ENCODE measurements at places on chromosomes 4 and X.

DNA sequence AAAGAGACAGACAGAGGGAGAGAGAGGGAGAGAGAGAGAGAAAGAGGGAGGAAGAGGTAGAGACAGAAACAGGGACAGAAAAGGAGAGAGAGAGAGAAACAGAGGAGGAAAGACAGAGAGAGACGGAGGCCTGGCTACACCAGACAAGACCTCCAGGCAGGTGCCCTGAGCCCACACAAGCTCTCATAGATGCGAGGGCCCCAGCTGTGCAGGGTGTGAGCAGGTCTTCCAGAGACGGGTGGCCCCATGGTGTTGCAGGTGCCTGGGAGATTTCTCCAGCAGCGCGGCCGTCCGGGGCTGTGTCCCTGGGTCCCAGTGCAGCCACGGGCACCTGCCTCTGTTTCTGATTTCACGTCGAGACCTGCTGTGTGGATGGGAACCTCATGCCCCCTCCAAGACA lies 253.0 kb downstream of the SHOX start:
- DNase-seq: no peak

DNA sequence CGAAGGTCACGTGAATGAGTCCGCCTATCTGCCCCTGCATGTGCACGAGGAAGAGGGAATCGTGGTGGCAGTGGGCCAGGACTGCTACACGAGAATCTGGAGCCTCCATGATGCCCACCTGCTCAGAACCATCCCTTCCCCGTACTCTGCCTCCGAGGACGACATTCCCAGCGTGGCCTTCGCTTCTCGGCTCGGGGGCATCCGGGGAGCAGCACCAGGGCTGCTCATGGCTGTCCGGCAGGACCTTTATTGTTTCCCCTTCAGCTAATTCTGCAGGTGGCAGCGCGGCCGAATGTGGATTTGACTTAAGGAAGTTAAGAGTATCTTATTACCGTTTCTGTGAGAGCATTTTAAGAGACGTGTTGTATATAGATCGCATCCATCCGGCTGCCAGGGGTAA lies 1.2 kb downstream of the DCAF4L1 start:
- DNase-seq: no peak

DNA sequence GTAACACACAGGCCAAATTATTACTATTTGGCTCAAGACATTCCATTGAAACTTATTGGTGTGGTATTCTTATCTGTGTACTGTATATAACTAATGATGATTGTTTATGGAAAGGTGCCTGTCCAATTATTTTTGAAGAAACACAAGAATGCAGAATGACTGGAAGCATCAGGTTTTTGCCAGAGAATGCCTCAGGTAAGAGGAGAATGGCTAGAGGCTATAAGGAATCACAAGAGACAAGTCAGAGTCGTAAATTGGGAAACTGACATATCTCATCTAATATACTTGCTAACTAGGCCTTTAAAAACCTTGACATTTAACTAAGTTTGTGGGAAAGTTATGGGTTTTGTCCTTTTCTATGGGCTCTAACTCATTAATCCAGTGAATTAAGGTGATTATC lies 69.3 kb upstream of the TTC29 start:
- DNase-seq: no peak

DNA sequence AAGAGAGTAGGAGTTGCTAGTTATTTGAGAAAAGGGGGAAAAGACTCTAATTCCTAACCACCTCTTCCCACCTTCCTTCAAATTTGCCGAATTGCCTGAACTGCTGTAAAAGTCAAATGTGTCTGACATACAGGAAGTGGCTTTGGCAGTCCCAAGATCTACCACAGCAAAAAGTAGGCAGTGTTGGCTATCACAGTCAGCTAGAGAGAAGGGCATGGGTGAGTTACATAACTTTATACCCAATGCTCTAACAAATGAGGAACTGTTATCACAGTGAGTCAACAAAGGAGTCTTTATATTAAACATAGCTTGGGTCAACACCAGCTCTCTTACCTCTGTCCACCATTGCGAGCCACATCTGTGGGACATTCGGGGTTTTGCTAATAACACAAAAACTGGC lies 2.4 kb upstream of the MBNL3 start:
- no peak for DNase-seq

- DNase-seq: no peak
These were observed 82.4 kb downstream of the SOX3 start for GRCh38 chrX:140422501-140422900.

- no peak for DNase-seq
These were observed 229.8 kb downstream of the DKK2 start for GRCh38 chr4:106806158-106806797.

- DNase-seq: no peak
These were observed 712.9 kb upstream of the LCORL start for GRCh38 chr4:18734405-18734804.

GRCh38 chrX:105299286-105299685 lies 78.8 kb upstream of the TEX13A start:
- no peak for DNase-seq

DNA sequence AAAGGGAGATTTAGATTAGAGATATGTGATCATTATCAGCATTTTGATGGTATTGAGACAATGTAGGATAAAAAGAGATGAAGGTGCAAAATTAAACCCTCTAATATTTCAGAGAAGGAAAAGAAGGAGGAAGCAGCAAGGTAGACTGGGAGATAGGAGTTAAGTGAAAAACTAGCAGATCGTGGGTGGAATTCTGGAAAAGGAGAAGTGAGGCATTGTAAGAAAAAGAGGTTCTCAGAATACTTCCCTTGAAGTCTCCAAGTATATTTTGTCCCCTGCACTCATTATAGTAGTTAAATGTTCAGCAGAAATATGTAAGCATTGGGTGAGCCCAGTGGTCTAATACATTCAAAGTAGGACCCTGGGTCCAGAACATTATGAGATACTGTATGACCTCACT lies 30.3 kb downstream of the COPS4 start:
- DNase-seq: no peak

- peak; percentile 59 for DNase-seq
These were observed 14.1 kb downstream of the RPS6KA3 start for GRCh38 chrX:20252381-20253231.

DNA sequence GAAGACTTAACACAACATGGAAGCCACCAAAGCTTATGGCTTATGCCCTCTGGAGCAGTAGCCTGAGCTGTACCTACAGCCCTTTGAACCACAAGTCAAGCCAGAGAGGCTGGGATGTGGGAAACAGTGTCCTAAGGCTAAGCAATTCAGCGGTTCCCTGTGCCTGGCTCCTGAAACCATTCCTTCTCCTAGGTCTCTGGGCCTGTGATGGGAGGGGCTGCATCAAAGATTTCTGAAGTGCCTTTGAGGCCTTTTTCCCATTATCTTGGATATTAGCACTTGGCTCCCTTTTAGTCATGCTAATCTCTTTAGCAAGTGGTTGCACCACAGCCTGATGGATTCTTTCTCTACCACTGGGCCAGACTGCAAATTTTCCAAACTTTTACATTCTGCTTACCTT lies 140.5 kb upstream of the NUDT10 start:
- no peak for DNase-seq

- no peak for DNase-seq
These were observed 69.9 kb downstream of the USP38 start for GRCh38 chr4:143254491-143255226.

DNA sequence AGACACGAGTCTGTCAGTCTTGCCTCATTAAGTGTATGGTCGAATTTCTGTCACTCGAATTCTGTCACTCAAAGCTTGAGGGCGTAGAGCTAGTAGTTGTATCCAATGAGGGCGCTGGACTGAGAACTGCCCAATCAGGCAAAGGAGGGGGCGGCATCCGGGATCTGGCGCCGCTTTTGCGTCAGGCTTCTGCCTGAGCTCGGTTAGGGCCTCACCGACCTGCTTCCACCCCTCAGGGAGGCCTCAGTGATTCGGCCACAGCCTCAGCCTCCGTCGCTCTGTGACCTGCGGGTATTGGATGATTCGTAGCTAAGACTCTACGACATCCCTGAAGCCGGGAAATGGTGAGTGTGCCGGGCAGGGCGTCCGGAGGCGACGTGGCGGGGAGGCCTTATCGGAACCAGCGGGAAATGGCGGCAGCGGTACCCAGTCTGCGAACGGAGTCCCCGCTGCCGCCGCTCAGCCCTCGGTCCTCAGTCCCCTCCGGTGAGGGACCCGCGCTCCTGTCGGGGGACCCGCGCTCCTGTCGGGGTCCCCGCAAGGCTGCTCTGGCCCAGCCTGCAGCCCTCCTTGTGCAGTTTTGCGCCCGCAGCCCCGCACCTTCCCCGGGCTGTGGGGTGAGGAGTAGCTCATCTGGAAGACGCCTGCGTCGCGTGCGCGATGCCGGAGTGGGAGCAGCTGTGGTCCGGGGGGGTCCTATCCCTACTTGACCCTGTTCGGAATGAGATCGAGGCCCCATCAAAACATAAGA lies 88.3 kb downstream of the ZNF718 start:
- DNase-seq: no peak

DNA sequence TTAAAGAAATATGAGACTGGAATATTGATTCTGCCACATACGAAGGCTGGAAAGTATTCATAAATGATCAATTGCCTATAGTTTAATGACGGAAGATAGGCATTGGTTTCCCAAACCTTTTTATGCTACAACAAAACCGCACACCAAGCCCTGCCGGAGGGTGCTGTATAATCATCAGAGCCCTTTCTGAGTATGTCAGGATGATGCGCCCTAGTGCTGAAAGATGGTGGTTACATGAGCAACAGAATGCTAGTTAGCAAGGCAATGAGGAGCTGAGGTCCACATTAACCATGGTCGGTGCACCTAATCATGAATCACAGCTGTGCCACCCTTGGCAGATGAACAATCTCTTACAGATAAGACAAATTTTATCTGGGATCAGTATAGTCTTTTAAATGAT lies 491.1 kb downstream of the PACRGL start:
- DNase-seq: no peak
